Activated effector memory CD4-positive, alpha-beta T cell treated with Interleukin-2 at 50 U/mL for 16 hours (primary cell): ENCODE measurements at places on chromosomes 11 and 22.

GRCh38 chr11:80899381-80899780 lies 1458.6 kb upstream of the TENM4 start:
- no peak for DNase-seq

GRCh38 chr11:133985981-133986944 lies 29.5 kb upstream of the IGSF9B start:
- DNase-seq = no peak

DNA sequence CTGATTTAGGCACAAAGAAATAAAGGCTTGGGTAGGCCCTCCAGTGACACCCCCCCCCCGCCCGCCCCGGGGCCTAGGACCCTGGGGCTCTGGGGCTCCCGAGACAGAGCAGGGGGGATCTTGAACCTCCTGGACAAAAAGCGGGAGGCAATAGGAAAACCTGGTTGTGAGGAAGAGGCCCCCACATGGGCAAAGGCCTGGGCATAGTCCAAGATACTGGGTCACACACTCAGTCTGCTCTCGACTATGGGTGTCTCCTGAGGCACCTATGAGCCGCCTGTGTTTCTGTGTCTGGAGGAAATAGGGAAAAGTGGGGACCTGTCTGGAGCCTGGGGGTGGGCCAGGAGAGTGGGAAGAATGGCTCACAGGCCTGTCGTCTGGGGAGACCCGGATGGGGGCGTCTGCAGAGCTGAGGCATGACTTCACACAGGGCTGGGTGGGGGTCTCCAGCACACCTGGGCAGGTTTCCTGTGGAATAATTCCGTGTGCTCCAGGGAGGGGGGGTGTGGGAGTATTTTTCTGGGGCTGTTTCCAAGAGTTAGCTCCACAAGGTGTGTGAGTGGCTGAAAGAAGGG lies 2.4 kb upstream of the MN1 start:
- no peak for DNase-seq

DNA sequence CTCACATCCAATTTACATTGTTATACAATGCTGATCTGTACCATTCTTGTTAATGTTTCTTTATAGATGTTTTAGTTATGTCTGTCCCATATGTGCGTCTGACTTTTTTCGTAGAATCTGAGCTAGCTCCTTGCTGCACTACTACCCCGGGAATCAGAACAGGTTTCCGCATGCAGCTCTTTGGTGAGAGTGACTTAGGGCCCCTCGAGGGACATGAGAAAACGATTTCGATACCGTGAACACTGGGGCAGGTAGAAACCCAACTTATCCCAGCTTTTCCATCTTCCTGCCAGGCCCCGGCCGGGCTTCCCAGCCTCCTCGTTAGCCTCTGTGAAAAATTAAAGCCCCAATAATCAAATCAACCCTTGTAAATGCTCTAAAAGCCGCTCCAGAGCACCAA lies 23.4 kb upstream of the PKNOX2 start:
- no peak for DNase-seq

DNA sequence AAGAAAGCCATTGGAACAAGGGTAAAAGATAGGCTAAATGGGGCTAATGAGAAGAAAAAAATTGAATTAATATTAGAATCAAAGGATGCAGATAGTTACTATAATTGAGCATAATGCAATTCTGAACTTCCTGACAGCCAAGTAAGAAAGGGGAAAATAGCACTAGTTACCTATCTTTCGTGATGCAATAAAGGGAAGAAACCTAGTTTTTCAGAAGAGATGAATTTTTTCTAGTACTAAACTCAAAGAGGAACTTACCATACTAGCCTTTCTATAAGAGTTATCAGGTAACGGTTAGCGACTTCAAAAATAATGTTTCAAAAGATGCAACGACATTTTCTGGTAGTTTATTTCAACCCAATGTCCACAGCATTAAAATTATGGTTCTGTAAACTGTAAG lies 8.8 kb upstream of the WT1 start:
- DNase-seq = no peak

GRCh38 chr22:26804911-26805539 lies 147.6 kb downstream of the MIAT start:
- DNase-seq = no peak

- no peak for DNase-seq
Measured at GRCh38 chr11:71472357-71472885, 19.4 kb downstream of the NADSYN1 start.

DNA sequence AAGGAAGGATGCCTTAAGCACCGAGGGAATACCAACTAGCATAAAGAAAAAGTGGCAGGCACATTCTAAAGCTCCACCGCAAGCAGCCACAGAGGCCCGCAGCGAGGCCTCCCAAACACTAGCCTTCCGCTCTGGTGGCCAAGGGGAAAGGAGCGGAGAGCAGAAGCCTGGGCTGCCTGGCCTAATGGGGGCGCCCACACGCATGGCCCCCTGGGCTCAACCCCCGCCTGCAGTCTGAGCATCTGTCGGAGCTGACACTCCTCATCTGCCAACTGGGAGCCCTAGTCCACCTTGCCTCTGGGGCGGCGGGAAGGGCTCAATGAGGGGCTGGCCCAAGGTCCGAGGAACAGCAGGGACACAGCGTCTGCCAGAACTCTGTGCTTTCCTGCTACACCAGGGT lies 50.1 kb upstream of the WNT11 start:
- DNase-seq = no peak

DNA sequence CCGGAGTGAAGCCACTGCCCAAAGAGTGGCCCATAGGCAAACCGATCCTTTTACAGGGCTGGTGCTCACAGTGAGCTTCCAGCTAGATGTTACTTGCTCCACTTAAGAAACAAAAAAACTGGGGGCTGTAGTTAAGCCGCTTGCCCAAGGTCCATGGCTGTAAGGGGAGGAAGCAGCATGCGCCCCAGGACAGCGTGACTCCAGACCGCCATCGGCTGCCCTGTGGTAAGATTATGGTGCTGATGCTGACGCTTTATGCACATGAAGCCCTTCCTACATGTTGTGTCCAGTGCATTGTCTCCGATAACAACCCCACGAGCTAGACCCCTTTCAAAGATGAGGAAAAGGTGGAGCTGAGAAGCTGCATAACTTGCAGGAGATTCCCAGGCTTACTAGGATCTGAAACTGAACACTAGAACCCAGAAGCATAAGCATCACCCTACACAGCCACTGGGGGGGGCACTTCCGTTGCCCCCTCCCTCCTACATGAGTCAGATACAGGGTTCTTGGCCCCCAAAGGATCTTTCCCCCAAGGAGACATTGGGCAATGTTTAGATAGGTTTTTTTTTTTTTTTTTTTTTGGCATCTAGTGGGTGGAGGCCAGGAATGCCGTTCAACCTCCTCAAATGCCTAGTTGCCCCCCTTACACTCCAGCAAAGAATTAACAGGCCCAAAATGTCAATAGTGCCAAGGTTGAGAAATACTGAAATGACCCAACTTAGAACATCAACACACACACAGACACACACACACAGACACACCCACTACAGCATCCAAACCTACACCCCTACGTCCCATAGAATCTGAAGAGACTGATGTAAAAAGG lies 53.9 kb downstream of the MN1 start:
- DNase-seq = no peak
